Daoy (cell line): ENCODE measurements at places on chromosomes 12 and 14. TPM values are rescaled to one million over a fixed set of nuclear protein-coding genes. Genes with fewer than 3 reads are reported as not detected.

DNA sequence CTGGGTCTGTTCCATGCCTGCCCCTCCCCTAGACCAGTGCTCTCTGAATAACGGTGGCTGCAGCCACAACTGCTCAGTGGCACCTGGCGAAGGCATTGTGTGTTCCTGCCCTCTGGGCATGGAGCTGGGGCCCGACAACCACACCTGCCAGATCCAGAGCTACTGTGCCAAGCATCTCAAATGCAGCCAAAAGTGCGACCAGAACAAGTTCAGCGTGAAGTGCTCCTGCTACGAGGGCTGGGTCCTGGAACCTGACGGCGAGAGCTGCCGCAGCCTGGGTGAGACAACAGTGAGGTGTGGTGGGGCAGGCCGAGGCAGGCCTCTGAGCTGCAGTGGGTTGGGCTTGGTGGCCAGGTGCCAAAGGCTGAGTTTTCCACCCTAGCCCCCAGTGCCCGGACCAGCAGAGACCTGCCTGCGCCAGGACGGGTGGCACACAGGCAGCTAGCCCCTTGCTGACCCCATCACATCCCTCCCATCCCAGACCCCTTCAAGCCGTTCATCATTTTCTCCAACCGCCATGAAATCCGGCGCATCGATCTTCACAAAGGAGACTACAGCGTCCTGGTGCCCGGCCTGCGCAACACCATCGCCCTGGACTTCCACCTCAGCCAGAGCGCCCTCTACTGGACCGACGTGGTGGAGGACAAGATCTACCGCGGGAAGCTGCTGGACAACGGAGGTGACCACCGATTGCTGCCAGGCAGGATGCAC lies 28.2 kb upstream of the LRP1-AS start:
- peak; percentile 83 for DNase-seq

DNA sequence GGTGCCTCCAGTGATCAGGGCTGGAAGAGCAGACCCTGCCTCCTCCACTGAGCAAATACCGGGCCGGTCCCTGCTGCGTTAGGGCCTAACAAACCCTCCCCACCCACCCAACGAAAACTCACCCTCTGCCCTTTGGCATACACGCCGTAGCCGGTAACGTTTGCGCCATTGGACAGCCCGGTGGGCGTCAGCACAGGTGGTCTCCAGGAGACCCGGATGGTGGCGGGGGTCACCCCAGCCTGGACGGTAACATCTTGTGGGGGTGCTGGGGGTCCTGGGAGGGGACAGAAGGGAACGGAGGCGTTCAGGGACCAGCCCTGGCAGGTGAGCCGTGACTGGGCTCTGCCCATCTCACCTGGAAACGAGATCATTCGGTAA lies 100.5 kb downstream of the PIWIL1 start:
- DNase-seq: no peak

- no peak for DNase-seq
These were observed 345.9 kb upstream of the RGS6 start for GRCh38 chr14:71586131-71586897.

DNA sequence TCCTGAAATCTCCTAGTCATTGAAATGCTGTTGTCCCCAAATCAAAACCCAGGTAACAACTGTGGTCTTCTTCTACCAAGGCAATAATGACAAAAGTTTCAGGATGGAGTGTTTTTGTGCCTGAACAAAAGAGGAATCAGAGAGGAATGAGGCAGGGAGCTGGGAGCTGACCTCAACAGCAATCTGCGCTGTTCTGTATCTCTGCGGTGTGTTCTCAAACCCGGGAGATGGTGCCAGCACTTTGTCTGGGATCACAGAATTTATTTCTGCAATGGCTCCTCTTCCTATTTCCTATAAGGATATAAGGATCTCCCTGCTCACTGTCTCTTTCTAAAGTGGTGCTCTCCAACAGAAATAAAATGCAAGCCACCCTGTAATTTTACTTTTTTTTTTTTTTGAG lies 449 bp upstream of the GLT8D2 start:
- no peak for DNase-seq

GRCh38 chr12:102215992-102216691 lies 18.5 kb upstream of the PMCH start:
- peak; percentile 42 for DNase-seq

DNA sequence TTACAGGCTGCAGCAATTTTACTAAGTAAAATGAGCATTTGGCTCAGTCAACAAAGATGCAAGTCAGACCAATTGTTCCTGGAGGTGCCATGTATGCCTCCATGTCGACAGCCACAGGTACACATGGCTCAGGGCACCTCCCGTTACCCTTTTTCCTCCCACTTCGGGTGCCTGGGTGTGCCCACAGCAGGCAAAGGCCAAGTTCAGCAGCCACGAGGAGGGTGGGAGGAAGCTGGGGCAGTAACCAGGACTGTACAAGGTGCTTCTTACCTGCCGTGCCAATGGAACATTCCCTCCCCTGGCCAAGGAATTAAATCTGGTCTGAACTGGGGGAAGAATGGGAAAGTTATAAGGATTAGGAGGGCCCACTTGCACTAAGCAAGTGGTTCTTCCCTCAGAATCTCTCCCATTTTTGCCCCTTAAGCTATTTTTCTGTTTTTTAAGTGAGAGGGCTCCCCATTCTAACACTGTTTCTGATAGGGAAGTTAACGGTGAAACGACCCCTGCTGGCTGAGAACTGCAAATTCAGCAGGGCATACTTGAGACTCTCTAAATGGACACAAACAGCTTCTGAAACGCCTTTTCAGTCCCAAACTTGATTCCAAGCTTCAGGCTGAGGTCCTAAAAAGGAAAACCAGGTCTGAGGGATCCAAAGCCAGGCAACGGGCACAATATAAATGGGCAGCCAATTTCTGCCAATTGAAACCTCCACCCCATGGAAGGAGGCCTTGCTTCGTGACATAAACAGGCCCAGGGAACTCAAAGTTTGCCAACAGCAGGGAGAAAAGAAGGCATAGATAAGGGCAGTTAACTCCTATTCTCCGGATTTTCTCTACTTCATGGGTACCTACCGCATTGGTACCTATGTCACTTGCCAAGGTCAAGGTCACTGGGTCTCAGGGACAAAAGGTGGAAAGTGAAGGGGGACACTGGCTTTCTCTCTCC lies 24.8 kb downstream of the CLECL1 start:
- DNase-seq: peak; percentile 22

- no peak for DNase-seq
These were observed 4.9 kb upstream of the AP1G2 start for GRCh38 chr14:23572524-23572828.

DNA sequence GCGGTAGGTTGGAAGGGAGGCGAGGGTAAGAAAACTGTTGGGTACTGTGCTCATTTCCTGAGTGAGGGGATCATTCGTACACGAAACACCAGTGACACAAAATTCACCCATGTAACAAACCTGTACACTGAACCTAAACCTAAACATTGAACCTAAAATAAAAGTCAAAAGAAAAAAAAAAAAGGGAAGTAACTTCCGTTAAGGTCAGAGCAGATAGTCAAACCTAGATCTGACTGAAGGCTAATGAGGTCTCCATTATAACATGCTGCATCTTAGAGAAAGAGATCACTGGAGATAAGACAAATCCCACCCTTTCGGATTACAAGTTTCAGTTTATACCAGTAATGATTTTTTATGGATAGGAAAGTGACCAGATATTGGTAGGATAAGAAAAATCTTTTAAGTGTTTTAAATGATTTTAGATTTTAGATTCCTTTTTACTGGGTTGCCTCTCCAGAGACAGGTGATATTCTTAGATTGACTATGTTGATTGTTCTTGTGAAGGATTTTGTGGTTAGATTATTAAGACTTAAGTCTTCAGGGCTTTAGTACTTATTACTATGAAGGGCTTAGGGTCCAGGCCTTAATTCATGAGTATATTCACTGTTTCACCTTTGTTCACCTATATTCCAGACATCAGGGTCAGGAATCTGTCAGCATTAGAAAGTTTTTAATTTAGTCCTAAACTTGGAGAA lies 11.2 kb upstream of the NCKAP1L start:
- DNase-seq: no peak

DNA sequence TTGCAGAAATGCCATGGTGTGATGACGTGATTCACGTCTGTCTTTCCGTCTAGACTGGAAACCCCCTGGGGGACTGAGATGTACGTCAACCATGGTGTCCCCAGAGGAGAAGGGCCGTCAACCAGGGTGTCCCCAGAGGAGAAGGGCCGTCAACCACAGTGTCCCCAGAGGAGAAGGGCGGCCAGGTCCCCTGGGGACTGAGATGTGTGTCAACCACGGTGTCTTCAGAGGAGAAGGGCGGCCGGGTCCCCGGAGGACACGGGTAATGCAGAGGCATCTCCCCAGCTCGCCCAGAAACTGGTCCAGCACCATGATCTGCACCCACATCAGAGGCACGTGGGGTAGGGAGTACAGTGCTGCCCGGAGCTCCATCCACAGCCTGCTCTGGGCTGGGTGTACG lies 30.6 kb upstream of the GALNT9 start:
- no peak for DNase-seq

GRCh38 chr14:24116128-24116814 lies 1.5 kb upstream of the NRL start:
- DNase-seq: no peak

GRCh38 chr12:103181366-103182152 lies 224.1 kb downstream of the ASCL1 start:
- DNase-seq: no peak

- no peak for DNase-seq
These were observed 69.4 kb downstream of the ADCK1 start for GRCh38 chr14:77869340-77869739.

DNA sequence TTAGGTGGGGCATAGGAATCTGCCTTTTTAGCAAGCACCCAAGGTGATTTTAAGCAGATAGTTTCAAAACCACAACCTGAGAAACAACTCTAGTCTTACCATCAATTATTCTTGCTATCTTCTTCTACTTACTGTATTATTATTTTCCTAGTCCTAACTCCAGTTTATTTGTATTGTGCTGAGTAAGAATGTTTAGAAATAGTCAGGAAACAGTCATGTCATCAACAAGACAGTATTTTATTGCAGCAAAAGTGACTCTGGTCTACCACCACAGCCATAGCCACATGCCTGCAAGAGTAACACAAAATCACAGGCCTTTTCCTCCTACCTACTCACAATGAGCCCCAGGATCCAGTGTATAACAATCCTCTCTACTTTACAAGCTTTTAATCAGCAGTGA lies 46.3 kb upstream of the FLRT2 start:
- DNase-seq: no peak

- peak; percentile 96 for DNase-seq
These were observed 8.1 kb downstream of the PNP start for GRCh38 chr14:20477211-20477876.

- DNase-seq: peak; percentile 13
These were observed 53.1 kb downstream of the GUCY2C start for GRCh38 chr12:14643251-14643650.

- no peak for DNase-seq
These were observed 14.7 kb upstream of the MFAP5 start for GRCh38 chr12:8677362-8677761.

Gene DACT1
- total RNA-seq: 18.3 and 19.8 TPM in 2 replicates

Gene PLEK2
- total RNA-seq: 12.8 and 17.0 TPM in 2 replicates

Gene KCNC2
- total RNA-seq: not detected in 2 replicates

Gene CTSG
- not detected in 2 replicates for total RNA-seq

Gene RNF34
- total RNA-seq: 71.9 and 111 TPM in 2 replicates

Gene NUP107
- total RNA-seq: 168 TPM in 2 replicates

Gene SLC38A4
- 0.23 and 0.36 TPM in 2 replicates for total RNA-seq

Gene EML1
- 95.5 and 101 TPM in 2 replicates for total RNA-seq

Gene BTBD6
- 43.3 and 51.3 TPM in 2 replicates for total RNA-seq

Gene FZD10
- 0.17 and 0.74 TPM in 2 replicates for total RNA-seq

Gene FAM181A
- total RNA-seq: not detected in 2 replicates

Gene ENDOU
- total RNA-seq: 0.11 TPM in 1 of 2 replicates, not detected in the other

Gene PRH1
- total RNA-seq: 1.1 and 6.4 TPM in 2 replicates

Gene NYNRIN
- total RNA-seq: 0.33 and 0.57 TPM in 2 replicates
